ENCODE measurements at places on chromosomes 12 and 14.

- no peak for DNase-seq
Observed at GRCh38 chr12:124632519-124632984, 65.1 kb upstream of the NCOR2 start.

GRCh38 chr14:75430116-75430515 lies 2.3 kb downstream of the JDP2 start:
- DNase-seq = no peak

- DNase-seq = no peak
Observed at GRCh38 chr12:122226366-122227125, 694 bp upstream of the DIABLO start.

DNA sequence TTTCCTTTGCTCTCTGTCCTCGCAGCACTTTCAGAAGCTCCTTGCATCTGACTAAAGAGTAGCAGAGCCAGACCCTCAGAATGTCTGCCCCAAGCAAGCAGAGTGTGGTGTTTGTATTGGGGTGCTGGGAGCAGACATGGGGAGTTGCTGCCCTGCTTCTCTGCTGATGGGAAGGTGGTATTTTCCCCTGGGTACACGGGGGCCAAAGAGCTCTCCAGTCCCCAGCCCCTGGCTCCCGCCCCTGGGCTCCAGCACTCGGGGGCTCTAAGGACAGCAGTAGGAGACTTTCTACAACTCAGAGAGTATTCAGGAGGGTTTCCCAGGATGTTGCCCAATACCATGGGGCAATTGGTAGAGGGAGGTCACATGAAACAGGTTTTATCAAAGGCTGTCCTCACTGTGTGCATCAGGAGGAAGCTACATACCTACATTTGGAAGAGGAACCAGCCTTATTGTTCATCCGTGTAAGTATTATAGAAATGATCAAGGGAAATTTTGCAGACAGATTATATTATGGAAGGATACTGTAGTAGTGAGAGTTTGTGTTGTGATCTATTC lies 50.3 kb downstream of the DAD1 start:
- no peak for DNase-seq

DNA sequence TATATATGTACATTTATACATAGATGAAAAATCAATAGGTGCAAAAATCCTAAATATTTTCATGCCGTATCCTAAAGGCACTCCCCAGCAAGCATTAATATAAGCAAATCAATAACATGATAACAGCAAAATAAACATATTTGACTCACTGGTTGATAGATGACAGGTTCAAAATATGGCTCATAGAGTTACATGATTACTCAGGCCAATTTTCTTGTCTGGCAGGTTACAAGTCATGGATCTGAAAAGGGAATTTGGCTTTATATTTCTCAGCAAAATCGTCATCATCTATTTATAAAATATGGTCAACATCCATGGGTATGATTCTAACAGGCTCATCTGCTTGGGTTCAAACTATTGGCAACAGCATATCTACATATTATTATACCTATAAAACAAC lies 34.9 kb upstream of the SYT1 start:
- no peak for DNase-seq

DNA sequence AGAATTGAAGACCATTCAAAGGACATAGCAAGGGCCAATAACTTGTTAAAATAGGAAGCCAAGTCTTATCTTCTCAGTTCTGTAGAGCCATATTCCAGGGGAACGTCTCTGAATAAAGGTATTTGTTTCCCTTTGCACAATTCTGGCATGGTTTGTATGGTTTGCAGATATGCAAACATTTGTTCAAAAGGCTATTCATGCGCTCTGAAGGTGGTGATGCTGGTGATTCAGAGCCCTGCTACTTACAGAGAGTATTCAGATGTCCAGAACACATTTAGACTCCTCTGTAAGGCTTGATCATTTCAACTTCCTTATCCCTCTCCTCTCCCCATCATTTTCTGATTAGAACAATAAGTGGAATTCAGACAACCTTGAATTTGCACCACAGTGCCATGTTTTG lies 35.9 kb downstream of the SLC4A8 start:
- DNase-seq = no peak
